Endothelial cell of umbilical vein (primary cell): ENCODE measurements at places on chromosomes 13 and 19.

DNA sequence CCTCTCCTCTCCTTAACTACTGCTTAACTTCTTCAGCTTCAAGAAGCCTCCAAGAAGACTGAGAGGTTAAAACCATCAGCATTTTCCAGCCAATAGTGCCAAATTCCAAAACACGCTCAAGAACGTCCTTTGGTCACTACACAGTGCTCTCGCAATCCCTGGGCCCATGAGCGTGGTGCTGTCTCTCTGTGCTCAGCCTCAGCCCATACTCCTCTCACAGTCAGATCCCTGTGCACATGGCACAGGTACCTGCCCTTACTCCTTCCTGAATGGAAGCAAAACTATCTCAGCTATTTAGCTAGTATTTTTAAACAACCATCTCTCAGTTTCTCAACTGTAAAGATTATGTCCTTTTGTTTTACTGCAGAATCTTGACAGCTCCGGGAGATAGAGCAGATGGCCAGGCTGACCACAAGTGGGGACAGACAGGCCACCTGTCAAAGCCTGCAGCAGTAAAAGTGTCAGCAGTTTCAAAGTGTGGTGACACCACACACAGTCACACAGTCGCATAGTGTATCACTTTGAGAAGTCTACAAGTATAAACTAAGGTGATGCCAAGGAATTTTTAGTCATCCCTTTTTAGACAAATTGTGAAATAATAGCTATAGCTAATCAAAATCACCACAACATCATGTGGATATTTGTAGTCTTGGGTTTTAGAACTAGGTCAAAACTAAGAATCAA lies 35.7 kb downstream of the DZIP1 start:
- no peak for DNase-seq

DNA sequence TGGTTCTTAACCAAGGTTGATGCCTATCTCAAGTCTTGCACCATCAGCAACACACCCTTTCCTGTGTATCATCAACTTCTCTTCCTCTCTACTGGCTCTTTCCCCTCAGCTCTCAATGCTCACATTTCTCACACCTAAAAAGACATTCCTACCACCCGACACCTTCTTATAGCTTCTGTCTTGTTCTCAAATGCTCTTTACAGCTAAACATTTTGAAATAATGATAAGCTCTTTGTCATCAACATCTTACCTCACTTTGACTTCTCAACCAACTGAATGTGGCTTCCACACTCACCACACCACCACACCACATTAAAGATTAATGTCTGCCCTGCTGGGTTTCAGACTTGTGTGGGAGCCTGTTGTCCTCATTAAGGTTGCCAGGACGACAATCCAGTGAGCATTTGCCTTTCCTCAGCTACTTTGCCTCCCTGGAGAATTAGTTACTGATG lies 67.8 kb downstream of the RXFP2 start:
- DNase-seq = no peak

- DNase-seq = no peak
Measured at GRCh38 chr13:96678801-96679200, 315.5 kb downstream of the OXGR1 start.

DNA sequence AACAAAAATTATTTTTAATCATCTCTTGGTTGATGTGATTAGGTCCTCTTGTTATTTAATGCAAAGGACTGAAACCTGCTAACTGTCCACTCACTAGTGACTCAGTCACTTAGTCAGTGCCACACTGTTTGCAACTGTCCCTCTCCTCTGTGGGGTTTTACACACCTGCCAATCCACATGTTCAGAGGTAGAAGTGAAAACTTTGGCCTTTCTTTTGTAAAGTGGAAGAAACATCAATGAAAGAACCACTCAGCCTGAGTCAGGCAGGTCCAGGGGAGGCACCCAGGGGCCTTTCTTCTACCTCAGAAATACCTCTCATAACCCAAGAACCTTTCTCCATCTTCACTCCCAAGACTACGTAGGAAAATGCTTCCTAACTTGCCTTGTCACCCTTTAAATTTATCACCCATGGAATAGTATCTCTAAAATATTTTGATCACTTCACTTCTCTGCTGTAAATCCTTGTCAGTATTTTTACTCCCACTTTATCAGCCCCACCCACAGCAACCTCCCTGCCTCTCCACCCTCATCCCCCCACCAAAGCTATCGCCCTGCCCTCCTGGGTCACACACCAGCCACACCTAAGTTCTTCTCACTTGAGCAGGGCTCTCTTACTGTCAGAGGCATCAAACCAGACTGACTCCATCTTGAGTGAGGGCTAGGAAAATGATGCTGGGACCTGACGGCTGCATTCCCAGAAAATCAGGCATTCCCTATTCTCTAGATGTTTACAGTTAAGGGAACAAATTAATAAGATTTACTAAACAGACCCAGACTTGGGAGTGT lies 29.6 kb upstream of the EEF1AKMT1 start:
- no peak for DNase-seq

DNA sequence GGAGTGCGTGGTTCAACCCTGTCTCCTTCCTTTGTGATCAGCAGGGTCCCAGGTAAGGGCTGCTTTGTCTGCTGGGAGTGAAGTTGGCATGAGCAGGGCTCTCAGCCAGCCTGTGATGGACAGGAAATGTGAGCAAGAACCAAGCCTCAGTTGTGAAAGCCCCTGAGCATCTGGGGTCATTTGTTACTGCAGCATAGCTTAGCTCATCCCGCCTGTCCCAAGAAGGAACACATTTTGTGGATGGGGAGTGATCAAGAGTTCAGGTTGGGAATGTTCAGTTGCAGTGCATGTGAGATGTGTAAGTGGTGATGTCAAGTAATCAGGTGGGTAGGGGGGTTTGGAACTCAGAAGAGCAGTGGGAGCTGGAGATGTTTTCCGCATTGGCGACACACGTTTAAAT lies 152.4 kb downstream of the DPF1 start:
- DNase-seq = no peak

GRCh38 chr19:38216785-38217641 lies 7.0 kb downstream of the DPF1 start:
- no peak for DNase-seq
